ENCODE measurements at places on chromosomes 1 and 21.

GRCh38 chr1:70382682-70383081 is 28.2 kb upstream of the ANKRD13C start:
- H3K27me3 ChIP-seq = peaks cover 7% of the 10 kb centered on the region
- H3K4me3 ChIP-seq = no peak overlapping the region
- H3K4me1 ChIP-seq = peaks cover 3% of the 10 kb centered on the region

DNA sequence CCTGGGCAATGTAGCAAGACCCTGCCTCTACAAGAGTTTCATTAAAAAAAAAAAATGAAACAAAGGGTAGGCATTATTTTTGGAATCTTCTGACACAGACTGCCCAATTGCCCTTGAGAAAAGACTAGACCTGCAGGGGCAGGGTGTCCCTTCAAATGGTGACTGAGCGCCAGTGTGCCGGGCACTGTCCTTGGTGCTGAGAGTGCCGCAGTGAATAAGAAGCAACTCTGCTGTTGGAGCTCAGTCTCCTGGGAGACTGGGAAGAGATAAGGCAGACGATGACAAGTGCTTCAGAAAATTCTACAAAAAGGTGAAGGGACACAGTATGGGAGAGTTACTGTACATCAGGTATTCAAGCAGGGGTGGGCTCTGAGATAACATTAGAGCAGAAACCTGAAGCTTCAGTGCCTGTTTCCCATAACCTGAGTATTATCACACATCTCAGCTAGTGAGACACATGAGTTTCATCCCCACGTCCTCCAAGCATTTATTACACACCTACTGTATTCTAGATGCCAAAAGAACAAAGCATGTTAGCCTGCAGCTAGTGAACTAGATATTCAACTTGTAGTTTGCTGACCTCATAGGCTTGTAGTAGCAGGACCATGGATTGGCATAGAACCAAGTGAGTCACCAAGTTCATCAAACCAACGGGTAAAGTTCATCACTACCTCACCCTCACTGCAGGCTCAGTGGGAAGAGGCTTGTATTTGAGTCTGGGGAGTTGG is 18.4 kb upstream of the RPL11 start:
- H3K36me3 ChIP-seq = no peaks in the 10 kb centered on the region
- no peak for DNase-seq
- H3K4me3 ChIP-seq = no peak overlapping the region
- peaks cover 2% of the 10 kb centered on the region for H3K27me3 ChIP-seq
- no peaks in the 10 kb centered on the region for H3K4me1 ChIP-seq

- no peaks in the 10 kb centered on the region for H3K27me3 ChIP-seq
- H3K4me1 ChIP-seq = no peaks in the 10 kb centered on the region
- H3K4me3 ChIP-seq = no peak overlapping the region
- DNase-seq = no peak
Observed at GRCh38 chr1:17191990-17192242, 13.0 kb upstream of the PADI1 start.

GRCh38 chr1:196361112-196361714 is 247.0 kb downstream of the KCNT2 start:
- DNase-seq = no peak
- no peak overlapping the region for H3K4me3 ChIP-seq
- no peak overlapping the region for H3K27ac ChIP-seq
- no peaks in the 10 kb centered on the region for H3K36me3 ChIP-seq

DNA sequence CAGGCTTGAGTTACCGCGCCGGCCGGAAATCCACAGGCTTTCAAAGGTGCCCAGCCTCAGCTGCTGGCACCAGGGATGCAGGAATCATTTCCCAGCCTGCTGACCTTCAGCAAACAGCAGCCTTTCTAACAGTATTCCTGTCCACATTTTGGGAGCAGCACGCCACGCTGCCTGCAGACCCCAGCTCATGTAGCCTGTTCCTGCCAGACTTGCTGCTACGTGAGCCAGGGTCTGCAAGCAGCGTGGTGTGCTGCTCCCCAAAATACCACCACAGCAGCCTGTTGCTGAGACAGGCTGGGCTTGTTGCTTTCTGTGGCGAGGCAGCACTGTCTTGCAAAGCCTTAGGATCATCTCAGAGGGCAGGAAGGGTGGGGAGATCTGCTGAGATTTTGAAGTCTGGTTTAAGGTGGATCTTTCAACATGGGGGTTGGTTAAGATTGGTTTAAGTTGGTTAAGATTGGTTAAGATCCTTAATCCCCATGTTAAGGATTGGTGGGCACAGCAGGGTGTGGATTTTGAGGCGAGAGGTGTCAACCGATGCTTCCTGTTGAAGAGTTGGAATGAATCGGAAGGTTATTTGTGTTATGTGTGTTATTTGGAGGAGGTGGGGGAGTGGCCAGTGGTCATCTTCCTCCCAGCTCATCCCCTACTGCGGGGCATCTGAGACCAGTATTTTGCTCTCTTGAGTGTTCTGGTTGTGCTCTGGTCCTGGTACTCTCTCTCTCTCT is 12.9 kb downstream of the FAAH start:
- no peaks in the 10 kb centered on the region for H3K27me3 ChIP-seq
- DNase-seq = no peak
- no peak overlapping the region for H3K27ac ChIP-seq
- no peaks in the 10 kb centered on the region for H3K36me3 ChIP-seq

DNA sequence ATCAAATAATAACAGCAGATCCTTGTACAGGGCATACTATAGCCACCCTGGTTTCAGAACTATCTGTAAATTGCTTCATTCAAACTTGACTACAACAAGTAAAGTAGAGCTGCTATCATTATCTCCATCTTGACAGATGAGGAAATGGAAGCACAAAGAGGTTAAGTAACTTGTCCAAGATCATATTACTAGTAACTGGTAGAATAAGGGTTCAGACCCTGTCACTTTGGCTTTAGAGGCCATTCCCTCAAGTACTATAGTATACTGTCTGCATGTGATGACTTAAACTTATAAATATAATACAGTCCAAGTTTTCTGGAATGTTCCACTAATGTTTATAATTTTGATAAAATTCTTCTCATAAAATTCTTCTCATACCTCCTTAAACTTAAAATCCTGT is 24.8 kb downstream of the PGM1 start:
- H3K4me1 ChIP-seq = peaks cover 13% of the 10 kb centered on the region
- no peak overlapping the region for H3K27ac ChIP-seq
- H3K27me3 ChIP-seq = no peaks in the 10 kb centered on the region
- no peak for DNase-seq
- H3K36me3 ChIP-seq = peaks cover 3% of the 10 kb centered on the region

DNA sequence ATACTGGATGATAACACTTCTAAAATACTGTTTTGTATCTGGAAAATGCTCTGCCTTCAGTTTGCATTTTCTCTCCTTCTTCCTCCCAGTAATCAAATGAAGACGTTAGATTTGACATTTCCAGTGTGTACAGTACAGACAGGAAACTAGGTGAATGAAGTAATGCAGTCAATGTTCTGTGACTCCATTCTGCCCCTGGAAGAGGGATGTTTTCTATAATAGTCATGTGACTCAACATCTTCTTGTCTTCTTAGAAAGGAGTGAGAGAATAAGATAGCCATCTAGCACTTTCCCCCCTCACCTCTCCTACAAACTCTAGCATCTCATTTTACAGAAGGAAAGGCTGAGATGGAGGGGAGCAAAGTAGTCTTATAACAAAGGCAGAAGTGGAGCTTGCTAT is 77.6 kb downstream of the DDR2 start:
- no peak overlapping the region for H3K27ac ChIP-seq
- no peak for DNase-seq
- H3K36me3 ChIP-seq = no peaks in the 10 kb centered on the region
- peaks cover 6% of the 10 kb centered on the region for H3K27me3 ChIP-seq
- no peak overlapping the region for H3K4me3 ChIP-seq
- peaks cover 9% of the 10 kb centered on the region for H3K4me1 ChIP-seq

DNA sequence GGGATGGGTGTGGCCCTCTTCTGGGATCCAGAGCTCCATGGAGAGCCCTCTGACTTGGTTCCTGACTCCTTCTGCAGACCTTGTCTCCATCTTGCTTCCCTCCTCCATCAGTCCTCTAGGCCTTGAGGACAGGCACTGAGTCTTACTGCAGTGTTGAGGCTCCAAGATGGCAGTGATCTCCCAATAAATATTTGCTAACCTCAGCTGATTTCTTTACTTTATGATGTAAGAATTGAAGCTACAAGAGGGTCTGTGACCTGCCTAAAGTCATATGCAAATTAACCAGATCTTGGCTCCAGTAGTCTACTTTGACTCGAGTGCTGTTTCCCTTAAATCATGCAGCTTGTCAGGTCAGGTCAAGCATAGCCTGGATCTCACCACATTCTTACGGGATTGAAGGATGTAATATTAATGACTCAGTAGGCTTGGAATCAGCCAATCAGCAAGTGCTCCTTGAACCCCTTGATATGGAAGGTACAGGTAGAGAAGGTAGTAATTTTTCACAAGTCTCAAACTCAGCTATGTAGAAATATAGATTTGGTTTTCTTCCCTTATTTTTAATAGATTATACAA is 93.0 kb downstream of the CLIC6 start:
- no peaks in the 10 kb centered on the region for H3K36me3 ChIP-seq
- H3K4me3 ChIP-seq = no peak overlapping the region
- H3K27ac ChIP-seq = no peak overlapping the region

DNA sequence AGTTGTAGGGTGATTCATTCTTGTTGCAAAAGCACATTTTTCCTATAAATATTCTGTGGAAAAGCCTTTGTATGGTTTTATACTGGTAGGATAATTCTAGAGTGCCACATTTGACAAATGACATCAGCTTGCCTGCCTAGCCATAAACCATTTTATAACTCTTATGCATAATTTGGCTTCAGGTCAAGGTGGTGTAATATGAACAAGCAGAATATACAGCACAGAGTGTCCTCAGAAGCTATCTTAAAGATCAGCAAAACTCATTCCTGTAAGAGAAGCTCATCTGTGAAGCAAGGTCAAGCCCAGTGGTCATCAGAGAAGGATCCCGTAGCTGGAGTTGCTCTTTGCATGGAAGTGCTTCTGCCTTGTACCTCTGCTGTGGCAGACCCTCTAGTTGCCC is 24.0 kb upstream of the C1orf21 start:
- H3K27ac ChIP-seq = no peak overlapping the region
- DNase-seq = no peak
- no peak overlapping the region for H3K4me3 ChIP-seq
- H3K36me3 ChIP-seq = no peaks in the 10 kb centered on the region
- peaks cover 9% of the 10 kb centered on the region for H3K27me3 ChIP-seq

DNA sequence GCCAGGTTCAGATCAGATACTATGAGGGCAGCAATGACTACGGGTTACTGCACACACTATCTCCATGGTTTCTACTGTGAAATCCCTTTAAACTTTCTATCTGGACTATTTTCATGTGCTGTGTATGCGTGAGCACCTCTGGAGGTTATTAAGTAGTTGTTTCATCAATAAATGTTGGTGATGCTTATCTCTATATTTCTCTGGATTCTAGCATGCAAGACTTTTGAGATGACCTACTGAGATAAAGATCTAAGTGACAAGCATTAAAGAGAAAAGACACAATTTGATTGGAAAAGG is 194.0 kb downstream of the NRIP1 start:
- H3K36me3 ChIP-seq = no peaks in the 10 kb centered on the region
- H3K4me1 ChIP-seq = no peaks in the 10 kb centered on the region
- peaks cover 10% of the 10 kb centered on the region for H3K27me3 ChIP-seq
- no peak overlapping the region for H3K4me3 ChIP-seq
- DNase-seq = no peak

DNA sequence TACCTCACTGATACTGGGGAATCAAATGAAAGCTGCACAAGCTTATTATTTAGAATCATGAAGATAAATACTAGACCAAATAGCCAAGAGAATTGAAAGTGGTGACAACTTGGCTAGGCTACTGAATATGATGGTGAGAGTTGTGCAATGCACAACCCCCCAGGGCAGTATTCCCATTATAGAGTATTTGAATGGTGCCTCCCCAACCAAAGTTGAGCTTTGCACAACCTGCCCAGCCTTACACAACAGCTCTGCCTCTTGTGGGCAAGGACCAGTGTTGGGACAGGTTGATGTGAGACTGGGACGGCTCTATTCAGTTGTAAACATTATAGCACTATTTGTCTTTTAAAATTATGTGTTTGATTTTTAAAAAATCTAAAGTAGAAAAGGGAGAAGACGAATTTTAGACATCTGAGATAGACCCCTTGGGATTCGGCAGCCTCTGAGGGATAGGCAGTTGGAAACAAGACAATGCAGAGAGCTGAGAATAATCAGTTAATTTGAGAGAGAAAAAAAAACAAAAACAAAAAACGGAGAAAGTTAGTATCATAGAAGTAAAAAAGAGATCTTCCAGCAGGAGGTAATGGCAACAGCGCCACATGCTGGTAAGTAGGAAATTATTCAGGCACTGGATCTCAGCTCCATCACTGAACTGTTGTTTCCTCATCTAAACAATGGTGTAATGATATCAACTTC is 91.0 kb upstream of the KCNA3 start:
- H3K27ac ChIP-seq = no peak overlapping the region
- peaks cover 60% of the 10 kb centered on the region for H3K27me3 ChIP-seq
- no peaks in the 10 kb centered on the region for H3K36me3 ChIP-seq
- peaks cover 6% of the 10 kb centered on the region for H3K4me1 ChIP-seq
- no peak overlapping the region for H3K4me3 ChIP-seq

DNA sequence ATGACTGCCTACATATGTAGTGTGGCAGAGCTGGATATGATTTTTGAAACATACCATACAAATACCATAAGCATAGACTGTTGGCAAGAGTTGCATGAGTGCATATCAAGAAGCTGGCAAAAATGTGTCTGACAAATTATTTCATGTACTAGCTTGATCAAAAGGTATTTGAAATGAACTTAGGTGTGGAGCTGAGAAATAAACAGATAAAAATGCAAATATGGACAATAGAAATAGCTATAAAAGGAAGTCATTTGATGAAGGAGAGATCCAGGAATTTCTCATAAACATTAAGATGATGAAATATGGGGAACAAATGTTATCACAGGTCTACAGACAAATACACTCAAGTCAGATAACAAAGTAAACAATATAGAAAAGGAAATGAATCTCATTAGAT is 609.1 kb downstream of the PTPRC start:
- no peak for DNase-seq
- H3K4me3 ChIP-seq = no peak overlapping the region
- H3K36me3 ChIP-seq = no peaks in the 10 kb centered on the region

DNA sequence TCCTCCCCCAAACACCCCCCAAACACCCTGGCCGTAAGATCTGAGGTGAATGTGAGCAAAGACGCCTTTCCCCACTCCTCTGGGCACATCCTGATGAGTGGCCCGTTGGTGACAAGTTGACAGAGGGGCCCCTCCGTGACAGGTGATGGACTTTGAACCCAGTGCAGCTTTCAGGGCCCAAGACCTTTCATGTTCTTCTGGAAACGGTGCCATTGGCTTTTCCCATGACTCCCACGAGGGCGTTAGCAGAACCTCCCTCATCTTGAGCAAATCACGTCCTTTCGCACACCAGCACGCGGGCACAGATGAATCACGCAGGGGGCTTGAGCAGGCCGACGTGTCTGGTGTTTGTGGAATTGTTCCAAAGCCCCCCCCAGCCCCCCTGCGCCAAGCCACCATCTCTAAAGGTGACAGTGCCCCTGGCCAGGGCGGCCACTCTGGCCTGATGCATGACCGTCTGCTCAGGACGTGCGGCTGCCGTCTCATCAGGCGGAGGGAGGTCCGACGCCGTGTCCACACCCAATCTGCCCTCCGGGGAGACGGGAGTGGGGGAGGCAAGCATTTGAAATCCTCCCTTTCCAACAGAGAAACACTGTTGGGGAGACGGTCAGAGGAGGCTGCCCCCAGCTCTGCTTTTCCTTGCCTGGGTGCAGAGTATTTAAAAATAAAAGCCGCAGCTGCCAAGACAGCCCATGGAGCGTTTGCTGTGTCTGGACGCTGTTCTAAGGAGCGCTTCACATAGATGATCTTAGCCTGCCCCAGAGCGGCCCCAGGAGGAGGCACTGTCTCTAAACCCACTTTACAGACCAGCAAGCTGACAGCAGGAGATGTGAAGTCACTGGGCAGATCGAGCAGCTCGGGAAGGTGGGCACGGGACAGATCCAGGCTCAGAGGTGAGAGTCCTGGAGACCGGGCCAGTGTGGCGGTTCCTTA is 98.3 kb upstream of the ARHGEF16 start:
- no peak for DNase-seq
- H3K4me1 ChIP-seq = no peaks in the 10 kb centered on the region
- H3K36me3 ChIP-seq = no peaks in the 10 kb centered on the region
- H3K27me3 ChIP-seq = no peaks in the 10 kb centered on the region
- no peak overlapping the region for H3K27ac ChIP-seq
